ENCODE measurements at places on chromosomes 6 and 20.
A peak's percentile ranks its signal among the peaks of the same experiment; 100 is the strongest.

DNA sequence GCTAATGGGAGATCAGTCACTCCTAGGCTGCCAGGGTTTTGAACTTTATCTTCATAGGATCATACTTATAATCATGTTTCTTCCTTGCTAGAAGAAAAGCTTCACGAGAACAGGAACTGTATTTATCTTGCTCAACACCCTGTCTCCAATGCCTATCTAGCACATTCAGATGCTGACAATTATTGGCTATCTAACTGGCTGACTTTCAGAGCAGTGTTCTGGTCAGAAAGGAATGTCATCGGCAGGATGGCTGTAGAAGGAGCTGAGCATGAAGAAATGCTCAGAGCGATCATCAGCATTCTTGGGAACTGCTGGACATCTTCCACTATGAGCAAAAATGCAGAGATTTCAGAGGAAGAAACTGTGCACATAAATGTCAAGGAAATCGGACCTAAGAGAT is 628.0 kb upstream of the NRSN1 start:
- no peak for DNase-seq

GRCh38 chr6:10995114-10995707 is 48.9 kb downstream of the ELOVL2 start:
- no peak for DNase-seq

DNA sequence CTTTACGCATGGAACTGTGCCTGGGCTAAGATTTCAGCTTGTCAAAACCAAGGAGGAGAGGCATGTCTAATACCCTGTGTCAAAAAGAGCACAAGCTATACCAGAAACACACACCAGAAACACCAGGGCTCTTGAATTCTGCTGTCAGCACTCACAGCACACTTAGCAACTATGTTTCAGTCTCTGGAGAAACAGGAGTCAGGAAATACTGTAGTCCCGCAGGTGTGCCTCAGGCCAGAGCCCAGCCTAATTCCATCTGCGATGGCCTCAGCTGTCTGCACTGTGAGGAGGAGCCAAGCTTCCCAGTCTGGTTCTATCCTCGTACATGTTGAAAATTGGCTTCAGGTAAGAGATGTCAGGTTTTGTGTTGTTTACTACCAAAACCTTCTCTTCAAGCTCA is 31.6 kb downstream of the MTRES1 start:
- DNase-seq: no peak

GRCh38 chr20:50224531-50225255 is 34.1 kb downstream of the CEBPB start:
- DNase-seq: no peak

- no peak for DNase-seq
Measured at GRCh38 chr6:166597711-166598440, 11.4 kb upstream of the RAMACL start.

DNA sequence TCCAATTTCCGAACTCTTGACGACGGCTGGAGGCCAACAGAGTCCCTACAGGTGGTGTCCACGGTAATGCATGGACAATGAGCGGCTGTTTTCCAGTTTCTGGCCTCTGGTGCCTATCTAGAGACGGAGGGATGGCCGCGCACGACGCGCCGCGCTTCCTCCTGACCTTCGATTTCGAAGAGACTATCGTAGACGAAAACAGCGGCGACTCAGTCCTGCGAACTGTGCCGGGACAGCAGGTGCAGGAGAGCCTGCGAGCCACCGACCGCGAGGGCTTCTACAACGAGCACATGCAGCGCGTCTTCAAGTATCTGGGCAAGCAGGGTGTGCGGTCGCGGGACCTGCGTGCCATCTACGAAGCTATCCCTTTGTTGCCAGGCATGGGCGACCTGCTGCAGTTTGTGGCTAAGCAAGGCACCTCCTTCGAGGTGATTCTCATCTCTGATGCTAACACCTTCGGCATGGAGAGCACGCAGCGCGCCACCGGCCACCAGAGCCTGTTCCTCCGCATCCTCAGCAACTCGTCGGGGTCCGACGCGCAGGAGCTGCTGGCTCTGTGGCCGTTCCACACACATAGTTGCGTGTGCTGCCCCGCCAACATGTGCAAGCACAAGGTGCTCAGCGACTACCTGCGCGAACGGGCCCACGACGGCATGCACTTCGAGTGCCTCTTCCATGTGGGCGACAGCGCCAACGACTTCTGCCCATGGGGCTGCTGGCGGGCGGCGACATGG is 169.4 kb downstream of the CDK19 start:
- DNase-seq: no peak

GRCh38 chr20:63530788-63531160 is 6.4 kb downstream of the PTK6 start:
- DNase-seq: no peak

DNA sequence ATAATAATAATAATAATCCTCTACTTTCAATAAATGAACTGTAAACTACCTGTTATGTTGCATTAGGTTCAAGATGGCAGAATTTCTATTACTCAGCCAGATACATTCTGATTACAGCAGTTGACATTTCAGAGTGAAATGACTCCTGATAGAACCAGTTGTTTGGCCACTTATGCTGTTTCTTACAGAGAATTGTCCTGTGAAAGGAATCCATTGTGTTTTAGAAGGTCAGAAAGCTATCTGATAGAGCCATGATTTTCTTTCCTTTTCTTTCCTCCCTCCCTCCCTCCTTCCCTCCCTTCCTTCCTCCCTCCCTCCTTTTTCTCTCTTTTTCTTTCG is 16.6 kb downstream of the GJA10 start:
- DNase-seq: no peak

- no peak for DNase-seq
Measured at GRCh38 chr6:119902681-119903080, 553.1 kb upstream of the MAN1A1 start.

DNA sequence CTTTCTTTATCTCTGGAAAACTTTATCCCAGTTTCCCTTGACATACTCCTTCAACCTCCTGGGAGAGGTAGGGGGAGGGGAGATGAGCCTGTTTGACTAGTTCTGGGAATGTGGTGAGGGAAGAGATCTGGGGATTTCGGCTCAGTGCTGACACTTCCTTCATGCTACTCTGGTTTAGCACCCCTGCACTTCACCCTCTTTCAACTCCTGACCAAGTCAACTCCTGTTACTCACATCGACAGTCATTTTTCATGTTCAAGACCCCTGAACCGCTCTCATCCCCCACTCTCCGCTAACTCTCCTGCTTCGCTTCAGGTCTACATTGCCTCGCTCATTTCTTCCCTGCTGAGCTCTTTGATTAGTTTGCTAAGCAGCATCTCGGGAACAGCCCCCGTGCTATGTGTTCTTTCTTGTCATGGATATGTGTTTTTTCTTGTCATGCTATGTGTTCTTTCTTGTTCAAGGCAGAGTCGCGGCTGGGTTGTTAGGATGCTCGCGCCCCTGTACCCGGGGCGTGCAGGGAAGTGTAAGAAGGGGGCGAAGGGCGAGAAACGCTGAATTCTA is 16.6 kb upstream of the TRIM27 start:
- peak; percentile 22 for DNase-seq
